ENCODE measurements at places on chromosomes 16 and 17.
A peak's percentile ranks its signal among the peaks of the same experiment; 100 is the strongest.

DNA sequence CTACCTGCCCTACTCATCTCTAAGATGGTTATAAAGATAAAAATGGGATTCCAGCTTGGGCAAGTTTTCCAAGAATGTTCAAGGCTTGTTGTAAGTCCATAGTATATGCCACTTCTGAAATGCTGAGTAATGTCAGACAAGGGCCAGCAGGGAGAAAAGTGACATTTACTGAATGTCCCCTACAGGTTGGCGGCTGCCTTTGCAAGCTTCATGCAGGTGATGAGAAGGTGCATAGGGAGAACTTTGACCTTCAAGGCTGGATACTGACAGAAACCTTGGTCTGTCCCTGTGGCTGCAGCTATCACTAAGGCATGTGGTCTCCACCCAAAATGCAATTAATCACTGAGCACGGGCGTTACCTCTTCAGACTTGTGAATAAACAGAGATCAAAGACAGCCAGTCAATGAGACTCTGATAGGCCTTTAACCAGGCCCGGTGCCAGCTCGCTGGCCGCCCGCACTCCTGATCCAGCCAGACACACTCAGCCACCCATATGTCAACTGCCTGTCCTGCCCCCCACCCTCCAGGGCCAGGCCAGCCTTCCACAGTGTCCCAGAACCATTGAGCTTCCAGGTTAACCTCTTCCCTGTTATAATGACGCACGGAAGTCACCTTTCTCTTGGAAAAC is 26.8 kb upstream of the AXIN2 start:
- no peak for DNase-seq

- DNase-seq, result no peak
These were observed 27.8 kb downstream of the TK2 start for GRCh38 chr16:66521951-66522771.

- no peak for DNase-seq
These were observed 6.1 kb downstream of the THUMPD1 start for GRCh38 chr16:20735490-20735889.

DNA sequence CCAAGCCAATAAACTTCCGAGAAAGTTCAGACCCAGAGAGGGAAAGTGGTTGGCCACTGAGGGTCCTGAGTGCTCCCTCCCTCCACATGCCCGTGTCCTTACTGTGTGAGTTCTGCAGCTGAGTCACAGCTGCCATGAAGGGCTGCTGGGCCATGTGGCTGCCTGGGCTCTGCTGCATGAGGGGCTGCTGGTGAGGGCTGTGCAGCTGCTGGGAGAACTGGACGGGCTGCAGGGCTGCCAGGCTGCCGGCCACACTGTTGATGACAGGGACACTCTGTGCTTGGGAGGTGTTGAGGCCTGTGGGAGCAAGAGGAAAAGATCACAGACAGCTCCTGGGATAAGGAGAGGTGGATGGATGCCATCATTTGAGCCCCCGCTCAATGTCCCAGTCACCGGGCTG is 44.0 kb downstream of the HNF1B start:
- DNase-seq, result no peak

DNA sequence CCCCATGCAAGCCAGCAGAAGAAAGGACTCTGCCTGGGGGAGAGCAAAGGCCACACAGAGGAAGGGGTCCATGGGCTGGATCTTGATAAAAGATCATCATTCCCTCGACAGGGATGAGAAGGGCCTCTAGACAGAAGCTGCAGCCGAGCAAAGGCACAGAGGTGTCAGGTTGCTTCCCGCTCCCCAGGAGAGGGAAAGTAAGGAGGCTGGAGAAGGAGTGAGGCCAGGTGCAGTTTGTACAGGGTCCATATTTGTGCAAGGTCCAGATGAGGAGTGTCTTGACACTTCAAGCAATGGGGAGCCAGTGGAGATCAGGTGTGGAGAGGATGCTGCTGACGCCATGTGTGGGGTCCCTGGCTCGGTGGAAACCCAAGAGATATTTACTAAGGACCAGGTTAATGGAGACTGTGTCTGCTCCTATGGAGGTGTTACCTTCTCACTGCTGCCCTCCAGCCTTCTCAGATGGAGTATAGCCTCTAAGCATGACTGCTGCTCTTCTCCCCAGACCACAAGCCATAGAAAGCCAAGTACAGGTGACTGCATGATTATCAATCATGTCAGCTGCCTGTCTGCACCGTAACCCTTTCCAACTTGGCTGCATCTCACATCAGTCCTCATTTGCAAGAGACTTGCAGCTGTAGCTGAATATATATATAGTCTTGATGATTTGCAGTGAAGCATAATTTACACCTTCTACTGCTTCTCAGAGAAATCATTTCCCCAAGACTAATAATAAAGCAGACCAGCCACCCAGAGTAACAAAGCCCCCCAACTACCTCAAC is 21.1 kb downstream of the GAS7 start:
- DNase-seq, result no peak

- no peak for DNase-seq
These were observed 1.3 kb downstream of the RAD51C start for GRCh38 chr17:58693751-58694150.

DNA sequence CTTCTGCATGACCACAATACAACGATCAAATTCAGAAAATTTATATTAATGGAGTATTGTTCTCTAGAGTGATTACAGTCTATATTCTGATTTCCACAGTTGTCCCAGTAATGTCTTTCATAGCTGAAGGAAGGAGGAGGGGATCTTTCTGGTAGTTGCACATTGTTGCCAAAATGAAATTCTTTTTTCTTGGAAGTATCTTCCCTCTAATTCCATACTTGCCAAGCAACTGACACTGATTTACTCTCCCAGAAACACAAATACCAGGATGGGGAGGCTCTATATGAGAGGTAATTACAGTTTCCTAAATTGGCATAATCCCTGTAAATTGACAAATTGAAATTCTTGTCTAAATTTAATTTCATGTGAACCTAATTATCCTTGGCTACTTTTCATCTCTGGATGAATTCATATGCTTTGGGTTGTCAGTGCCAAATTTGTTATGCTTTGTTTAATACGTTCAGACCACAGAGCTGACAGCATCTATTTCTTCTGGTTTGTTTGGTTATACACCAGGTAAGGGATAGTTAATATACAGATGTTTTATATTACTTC is 30.0 kb downstream of the NOL11 start:
- DNase-seq, result no peak

- peak; percentile 55 for DNase-seq
These were observed 1.8 kb upstream of the EXOSC6 start for GRCh38 chr16:70253291-70254106.

DNA sequence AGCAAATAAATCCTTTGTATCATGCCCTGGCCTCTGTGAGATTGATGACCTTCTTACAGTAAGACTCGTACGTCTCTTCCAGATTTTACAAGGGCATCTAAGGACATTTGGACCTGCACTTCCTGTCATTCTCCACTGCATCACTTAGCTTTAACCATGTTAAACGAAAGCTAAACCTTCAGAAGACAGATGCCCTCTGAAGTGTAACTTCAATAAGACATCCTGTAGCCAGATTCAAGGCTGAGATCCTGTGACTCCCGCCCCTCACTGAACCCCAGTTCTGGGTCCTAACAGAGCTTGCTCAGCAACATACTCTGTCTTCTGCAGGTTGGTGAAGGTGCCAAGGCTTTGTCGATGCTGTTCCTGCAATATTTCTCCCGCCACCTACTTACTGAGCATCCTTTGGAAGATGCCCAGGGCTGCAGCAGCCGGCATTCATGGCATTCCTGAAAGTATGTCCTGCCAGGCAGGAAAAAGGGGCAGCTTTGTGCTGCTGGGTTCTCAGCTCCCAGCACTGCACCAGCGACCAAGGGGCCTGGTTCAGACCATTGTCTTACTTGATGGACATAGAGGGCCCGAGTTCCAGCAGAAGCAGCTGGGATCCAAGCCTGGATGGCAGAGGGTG is 131.1 kb downstream of the AXIN2 start:
- no peak for DNase-seq

DNA sequence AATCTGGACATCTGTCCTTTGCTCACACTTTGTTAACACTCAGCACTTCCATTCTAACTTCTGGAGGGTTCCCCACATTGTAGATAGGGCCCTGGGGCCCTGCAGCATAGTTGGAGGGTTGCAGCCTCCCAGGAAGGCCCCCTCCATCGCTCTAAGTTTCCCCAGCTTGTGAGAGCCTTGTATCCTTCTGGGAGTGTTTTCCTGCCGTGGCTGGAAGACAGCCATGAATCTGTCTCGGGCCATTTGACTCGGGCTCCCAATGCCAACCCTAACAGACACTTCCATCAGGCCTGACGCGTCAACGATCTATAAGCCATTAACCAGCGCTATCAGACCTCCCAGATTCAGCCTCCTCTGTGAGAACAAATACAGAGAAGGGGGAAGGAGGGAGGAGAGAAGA is 263.7 kb upstream of the RPL38 start:
- no peak for DNase-seq

Measured in liver (tissue), 10 donors.